ENCODE measurements at places on chromosomes 12 and 14. TPM values are rescaled to one million over a fixed set of nuclear protein-coding genes. Genes with fewer than 3 reads are reported as not detected.
A peak's percentile ranks its signal among the peaks of the same experiment; 100 is the strongest.

DNA sequence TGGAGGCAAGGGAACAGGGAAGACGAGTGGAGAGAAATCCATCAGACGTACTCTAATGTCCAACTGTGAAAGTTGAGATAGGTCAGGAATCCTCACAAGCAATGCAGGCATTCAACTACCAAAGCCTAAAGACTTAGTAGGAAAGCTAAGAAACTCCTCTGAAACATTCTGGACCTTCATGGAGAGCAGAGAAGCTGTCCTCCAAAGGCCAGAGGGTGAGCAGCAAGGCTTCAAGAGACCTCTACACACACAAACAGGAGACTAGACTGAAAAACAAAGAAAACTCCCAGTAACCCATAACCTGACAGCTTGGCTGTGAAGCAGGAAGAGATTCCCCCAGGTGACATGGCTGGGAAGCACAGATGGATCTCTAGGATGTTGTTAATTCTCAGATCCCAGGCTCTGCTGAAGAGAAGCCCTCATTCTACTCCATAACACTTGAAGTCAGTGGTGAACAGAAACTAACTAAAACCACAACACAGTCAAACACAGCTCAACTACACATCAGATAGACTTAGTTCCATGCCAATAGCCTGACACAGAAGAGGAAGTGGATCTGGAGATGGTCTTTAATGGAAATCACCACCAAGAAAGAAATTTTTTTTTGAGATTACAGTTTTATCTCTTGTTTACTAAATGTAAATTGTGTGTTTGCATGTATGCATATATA lies 23.2 kb upstream of the LYZ start:
- DNase-seq = no peak

The TTC7B gene
- total RNA-seq = 93.5 TPM

GRCh38 chr12:108333898-108334699 lies 5.0 kb downstream of the CMKLR1 start:
- no peak for DNase-seq

The CCDC196 gene
- not detected for total RNA-seq

DNA sequence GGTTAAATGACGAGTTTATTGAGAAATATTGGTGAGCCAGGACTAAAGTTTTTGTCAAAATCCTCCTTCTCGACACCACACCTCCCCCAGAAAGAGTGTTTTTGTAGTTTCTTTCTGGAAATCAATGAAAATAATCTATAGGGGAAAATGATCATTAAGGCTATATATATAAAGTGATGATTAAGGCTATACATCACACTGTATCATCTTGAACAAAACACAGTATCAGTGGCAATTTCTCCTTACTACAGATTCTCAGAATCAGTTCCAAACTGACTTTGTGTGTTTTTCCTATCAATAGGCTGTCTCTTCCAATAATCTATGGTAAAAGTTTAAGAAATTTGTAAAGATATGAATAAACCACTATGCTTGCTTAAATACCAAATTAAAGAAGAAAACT lies 81.7 kb downstream of the IFNG-AS1 start:
- DNase-seq = no peak

DNA sequence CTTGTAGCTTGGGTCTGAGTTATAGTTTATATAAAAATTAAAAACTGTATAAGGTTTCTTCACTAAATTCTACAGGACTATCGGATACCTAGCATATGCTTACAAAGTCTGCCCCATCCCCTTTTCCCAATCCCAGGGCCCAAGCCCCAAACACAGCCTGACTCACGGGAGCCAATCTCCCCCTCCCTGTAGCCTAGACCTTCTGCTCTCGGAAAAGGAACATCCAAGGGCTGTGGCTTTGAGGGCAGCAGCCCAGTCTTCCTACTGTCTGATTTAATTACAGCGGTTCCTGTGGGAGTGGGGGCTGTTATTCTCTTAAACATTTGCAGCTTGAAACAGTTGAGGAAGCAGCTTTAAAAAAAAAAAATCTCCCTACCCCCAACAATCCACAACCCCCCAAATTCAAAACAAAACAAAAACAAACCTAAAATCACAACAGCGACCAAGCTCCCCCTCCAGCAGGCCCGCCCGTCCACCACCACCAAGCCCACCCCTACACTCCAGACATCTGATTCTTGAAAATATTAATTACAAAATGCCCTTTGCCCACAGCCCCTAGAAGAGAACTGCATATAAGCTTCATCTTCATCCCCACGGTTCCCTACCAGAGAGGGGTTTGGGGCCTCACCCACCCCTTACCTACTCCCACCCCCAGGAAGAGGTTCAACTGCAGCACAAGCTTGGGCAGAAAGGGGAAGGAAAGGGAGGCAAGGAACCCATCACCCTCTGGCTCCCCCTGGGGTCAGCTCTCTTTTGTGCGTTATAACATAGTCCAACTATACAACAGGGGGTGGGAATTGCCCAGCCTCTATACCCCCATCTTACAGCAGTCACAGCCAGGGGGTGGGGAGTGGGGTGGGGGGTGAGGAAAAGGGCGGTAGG lies 1.1 kb upstream of the PRKAG1 start:
- DNase-seq = peak; percentile 52

DNA sequence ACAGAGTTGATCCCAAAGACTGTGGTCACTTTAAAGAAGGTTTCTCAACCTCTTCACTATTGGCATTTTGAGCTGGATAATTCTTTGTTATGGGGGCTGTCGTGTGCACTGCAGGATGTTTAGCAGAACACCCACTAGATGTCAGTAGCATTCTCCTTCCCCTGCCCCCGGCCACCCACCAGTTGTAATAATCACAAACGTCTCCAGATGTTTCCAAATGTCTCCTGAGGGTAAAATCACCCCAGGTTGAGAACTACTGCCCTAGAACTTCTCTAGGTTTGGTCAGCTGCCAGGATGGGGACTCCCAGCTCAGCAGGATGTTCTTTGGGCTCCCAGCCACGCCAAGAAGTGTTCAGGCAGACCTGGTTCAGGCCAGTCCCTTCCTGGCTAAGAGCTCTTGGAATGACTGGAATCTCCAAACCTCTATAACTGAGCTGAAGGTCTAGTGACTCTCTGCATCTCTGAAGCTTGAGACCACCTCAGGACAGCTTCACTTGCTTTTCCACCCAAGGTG lies 12.5 kb upstream of the AJUBA start:
- no peak for DNase-seq

All from endothelial cell (in vitro differentiated cells).